ENCODE measurements at places on chromosomes 5 and 9. TPM values are rescaled to one million over a fixed set of nuclear protein-coding genes. Genes with fewer than 3 reads are reported as not detected.
A peak's percentile ranks its signal among the peaks of the same experiment; 100 is the strongest.

The KCNIP1 gene
- 31.6 TPM for total RNA-seq

The ZBTB6 gene
- total RNA-seq = 17.6 TPM

The CEL gene
- total RNA-seq = 1.6 TPM

The FCN1 gene
- 0.09 TPM for total RNA-seq

The EQTN gene
- total RNA-seq = 0.75 TPM

The ALAD gene
- 11.8 TPM for total RNA-seq

The LHX3 gene
- total RNA-seq = 0.45 TPM

- ATAC-seq = no peak
These were observed 44.4 kb downstream of the EFCAB9 start for GRCh38 chr5:172238334-172238733.

GRCh38 chr5:139167952-139168720 is 30.0 kb downstream of the SIL1 start:
- no peak for ATAC-seq

- no peak for ATAC-seq
These were observed 432.5 kb downstream of the GADD45G start for GRCh38 chr9:90037146-90037797.

DNA sequence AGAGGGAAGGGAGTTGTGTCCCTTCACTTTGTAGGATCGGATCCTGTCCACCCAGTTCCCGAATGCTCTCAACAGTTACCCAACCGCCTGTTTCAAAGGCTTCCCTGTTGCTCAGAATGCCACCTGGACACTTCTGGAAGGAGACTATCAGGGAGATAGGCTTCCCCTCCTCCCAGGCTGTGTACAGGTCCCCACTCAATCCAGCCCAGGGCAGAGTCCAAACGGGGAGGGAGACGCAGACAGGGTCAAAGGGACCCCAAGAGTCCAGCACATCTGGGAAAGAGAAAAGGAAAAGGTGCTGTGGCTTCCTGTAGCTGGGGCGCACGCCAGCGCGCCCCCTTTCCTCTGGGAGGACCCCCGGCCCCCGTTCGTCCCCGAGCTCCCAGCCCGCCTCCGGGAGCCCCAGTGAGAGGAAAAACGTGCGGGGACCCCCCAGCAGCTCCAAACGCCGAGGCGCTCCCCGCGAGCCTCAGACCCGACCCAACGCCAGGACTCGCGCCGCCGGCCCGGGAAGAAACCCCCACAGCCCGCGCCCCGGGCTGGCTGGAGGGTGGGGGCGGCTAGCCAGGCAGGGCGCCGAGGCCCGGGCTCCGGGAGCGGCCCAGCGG is 640 bp downstream of the SURF4 start:
- peak; percentile 0 for ATAC-seq

DNA sequence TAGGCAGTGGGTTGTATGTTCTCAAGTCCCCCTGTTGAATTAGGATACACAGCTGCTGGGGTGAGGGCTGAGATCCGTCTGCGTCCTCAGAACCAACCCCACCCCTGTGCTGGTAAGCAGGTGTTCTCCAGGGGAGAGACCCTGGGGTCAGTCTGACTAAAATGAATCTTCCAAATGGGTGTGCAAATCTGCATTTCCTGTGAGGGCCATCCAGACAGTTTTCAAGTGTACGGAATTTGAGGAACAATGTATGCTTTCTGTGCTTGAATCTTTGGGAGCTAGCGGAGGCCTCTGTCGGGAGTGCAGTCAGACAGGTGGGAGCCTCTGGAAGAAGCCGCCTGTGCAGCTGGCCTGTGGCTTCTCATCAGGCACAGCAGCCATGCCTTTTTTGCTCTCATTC is 122.9 kb downstream of the MACROH2A1 start:
- no peak for ATAC-seq

DNA sequence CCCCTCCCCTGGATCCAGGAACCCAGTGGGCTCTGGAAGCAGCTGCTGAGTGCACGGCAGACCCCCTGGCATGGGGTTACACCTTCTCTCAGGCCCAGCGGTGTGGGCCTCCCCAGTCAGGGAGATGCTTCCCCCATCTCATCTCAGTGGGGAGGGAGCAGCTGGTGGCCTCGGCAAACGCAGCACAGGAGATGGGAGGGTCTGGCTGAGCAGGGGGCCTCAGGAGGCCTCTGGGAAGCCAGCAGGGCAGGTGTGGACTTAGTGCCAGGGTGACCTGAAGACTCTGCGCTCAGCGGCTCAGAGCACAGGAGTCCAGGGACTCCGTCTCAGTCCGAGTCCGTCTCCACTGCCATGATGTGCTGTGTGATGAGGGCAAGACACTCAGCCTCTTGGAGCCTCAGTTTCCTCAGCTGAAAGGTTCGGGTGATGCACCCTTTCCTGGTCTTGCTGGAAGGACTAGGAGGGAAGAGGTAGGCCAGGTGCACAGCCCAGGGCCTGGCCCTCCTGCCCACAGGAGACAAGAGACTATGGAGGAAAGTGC is 100.6 kb downstream of the GTF3C4 start:
- no peak for ATAC-seq

- peak; percentile 96 for ATAC-seq
These were observed 103.2 kb downstream of the SNCAIP start for GRCh38 chr5:122415030-122415800.

GRCh38 chr9:111449705-111450104 is 34.5 kb downstream of the ECPAS start:
- no peak for ATAC-seq

DNA sequence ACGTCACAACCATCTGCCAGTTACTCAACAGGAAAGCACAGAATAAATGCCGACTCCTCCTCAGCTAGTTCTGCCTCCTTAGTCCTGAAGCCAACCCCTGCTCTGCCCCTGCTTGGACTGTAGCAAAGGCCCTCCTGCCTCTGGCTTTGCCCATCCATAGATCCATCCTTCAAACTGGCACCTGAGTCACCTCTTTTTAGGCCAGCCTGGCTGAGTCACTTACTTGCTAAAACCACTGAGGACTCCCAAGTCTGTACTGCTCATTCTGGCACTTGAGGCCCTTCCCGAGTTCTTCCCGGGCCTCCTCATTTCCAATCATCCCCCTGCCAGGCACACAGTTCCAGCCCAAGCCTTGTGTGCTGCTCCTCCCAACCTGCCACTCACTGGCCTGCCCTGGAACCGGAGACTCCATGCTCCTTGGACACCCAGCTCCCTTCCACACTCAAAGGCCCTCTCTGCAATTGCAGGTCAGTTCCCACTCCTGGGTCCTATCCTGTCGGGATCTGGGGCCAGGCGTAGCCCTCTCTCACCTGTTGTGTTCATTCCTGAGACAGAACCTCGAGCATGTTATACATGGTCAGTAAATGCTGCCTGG is 220.1 kb downstream of the DAB2IP start:
- peak; percentile 16 for ATAC-seq

- ATAC-seq = no peak
These were observed 13.8 kb upstream of the ISOC1 start for GRCh38 chr5:129080766-129081165.

GRCh38 chr9:110069326-110070248 is 138.4 kb downstream of the C9orf152 start:
- ATAC-seq = peak; percentile 88

DNA sequence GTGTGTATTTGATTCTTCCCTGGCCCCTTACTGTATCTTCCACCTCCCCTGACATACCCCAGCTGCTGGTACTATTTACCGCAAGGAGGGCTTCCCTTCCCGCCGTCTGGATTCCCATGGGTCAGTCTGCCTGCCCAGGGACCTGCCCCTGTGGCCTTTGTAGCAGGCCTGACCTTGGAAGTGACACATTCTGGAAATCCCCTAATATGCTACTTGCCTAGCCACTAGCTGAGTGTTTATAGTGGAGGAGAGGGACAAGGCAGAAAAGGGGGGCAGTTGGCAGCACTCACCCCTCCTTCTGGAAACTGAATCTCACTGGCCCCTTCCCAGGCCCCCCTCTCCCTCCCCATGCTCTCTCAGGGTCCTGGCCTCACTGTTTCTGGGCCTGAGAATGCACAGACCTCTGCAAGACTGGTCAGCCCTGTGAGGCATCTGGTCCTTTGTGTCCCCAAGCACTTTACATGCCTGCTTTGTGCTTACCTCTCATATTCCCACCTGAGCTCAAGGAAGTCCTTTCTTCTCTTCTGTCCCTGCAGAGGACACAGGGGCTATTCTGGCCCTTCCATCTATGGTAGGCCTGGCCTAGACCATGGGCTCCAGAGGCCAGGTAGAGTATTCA is 8.2 kb upstream of the CCL21 start:
- no peak for ATAC-seq

DNA sequence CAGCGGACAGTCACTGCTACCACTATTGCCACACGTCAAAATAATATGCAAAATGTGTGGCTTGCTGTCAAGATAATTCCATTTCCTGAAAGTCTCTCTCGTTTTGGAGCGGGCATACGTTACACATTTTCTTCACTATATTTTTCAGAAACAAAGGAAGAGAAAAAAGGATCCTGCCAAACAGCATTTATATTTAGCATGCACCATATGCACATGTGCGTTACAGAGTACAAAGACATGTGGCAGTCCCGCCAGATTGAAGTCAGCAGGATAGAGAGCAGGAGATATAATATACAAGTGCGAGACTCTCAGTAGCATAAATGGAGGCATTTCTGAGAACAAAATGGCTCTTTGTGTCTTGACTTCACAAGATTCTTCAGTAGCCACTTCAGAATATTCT is 221.6 kb upstream of the KIF2A start:
- no peak for ATAC-seq

GRCh38 chr9:121340676-121341392 is 29.2 kb downstream of the STOM start:
- ATAC-seq = no peak

DNA sequence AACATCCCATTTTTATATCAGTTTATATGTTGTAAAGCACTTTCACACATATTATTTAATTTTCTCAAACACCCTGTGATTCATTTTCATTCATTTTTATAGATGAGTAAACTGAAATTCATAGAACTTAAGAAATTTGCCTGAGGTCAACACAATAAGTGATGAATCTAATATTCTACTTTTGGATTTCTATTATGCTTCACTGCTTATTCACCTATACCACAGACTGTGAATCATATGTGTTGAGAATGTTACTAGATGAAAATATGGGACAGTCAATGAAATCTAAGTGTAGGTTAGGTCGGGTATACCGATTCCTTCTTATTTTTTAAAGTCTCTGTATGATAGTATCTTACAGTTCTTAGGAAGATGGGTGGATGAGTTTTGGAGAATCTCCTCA is 24.8 kb downstream of the CDC37L1 start:
- no peak for ATAC-seq

- no peak for ATAC-seq
These were observed 340.0 kb upstream of the ACTBL2 start for GRCh38 chr5:57822651-57823050.

DNA sequence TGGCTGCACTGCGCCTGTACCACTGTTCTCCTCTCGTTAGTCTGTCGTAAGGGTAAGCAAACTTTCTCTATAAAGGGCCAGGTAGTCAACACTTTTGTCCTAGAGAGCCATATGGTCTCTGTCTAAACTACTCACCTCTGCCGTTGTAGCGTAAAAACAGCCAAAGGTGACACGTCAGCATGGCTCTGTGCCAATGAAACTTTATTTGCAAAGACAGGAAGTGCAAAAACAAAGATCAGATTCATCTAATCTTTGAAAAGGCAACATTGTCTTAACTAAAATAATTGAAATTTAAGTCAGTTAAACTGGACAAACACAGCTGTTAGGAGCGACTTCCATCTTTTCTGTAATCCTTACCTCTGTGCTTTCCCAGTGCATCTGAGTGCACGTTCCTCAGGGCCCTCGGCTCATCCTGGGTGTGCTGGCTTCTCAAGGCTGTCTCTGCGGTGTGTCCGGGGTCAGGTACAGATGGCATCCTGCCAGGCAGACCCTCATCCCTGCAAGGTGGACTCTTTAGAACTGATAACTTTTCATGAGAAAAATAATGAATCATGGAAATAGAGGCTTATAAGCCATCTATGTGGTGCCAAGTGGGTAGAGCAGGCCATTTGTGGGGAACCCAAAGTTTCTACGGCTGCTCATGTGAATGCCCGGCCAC is 35.2 kb upstream of the IRX4 start:
- ATAC-seq = no peak

DNA sequence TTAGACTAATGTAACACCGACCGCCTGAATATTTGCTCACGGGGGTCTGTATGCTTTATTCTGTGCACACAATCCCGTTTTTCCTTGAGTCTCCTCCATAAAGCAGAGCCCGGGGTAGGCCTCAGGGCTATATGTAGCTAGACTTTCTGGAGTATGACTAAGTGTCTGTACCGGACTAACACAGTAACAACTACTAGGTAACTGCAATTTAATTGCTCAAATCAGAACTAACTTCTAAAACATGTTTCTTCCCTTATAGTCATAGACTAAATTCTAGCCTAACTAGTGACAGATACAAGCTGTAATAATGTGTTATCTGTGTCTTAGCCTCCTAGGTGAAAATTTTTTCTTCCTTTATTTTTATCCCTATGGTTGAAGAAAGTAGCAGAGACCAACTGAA is 2.1 kb downstream of the REEP5 start:
- no peak for ATAC-seq

- ATAC-seq = no peak
These were observed 75.2 kb downstream of the GOLPH3 start for GRCh38 chr5:32098890-32099310.

DNA sequence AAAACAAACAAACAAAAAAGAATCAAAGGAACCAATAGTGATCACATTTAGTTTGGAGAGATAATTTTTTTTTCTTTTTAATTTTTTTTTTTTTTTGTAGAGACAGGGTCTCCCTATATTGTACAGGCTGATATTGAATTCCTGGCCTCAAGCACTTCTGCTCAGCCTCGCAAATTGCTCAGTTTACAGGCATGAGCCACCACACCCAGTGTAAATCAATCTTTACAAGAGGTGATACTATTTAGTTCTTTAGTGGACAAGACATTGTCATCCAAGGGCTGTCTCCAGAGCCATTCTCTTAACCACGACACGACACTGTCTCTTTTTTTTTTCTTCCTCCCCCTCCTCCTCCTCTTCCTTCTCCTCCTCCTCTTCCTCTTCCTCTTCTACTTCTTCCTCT is 29.6 kb downstream of the ERAP2 start:
- ATAC-seq = no peak

- ATAC-seq = peak; percentile 89
These were observed 5.5 kb downstream of the NSMF start for GRCh38 chr9:137453643-137454081.

DNA sequence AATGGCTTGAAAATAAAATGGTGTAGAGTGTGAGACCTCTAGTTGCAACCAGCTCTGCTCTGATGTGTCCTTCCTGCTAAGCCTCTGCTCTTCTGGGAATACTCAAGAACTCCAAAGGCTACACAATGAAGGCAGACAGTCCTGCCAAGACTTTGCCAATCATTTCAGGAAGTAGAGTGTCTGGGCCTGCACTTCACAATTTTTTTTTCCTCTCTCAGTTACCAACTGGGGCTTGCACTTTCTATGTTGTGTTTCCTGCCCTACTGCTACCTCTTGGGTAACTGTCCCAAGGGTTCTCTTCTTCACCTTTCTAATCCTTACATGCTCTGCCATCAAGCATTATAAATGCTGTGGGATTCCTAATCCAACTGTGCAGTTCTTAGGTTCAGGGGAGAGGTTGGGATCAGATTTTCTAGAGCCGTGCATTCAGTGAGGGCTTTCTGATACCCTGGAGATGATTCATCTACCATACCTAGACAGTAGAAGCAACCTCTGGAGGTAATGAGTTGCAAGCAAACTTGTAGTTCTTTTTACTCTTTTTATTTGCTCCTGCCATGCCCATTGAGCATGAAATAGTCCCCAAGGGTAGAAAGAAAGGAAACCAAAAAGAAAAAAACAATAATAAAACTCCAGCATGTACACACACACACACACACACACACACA is 365.9 kb downstream of the MLLT3 start:
- ATAC-seq = no peak

- no peak for ATAC-seq
These were observed 130.2 kb downstream of the TTC39B start for GRCh38 chr9:15176836-15177235.
